ENCODE measurements at places on chromosomes 12 and 14. TPM values are rescaled to one million over a fixed set of nuclear protein-coding genes. Genes with fewer than 3 reads are reported as not detected.

DNA sequence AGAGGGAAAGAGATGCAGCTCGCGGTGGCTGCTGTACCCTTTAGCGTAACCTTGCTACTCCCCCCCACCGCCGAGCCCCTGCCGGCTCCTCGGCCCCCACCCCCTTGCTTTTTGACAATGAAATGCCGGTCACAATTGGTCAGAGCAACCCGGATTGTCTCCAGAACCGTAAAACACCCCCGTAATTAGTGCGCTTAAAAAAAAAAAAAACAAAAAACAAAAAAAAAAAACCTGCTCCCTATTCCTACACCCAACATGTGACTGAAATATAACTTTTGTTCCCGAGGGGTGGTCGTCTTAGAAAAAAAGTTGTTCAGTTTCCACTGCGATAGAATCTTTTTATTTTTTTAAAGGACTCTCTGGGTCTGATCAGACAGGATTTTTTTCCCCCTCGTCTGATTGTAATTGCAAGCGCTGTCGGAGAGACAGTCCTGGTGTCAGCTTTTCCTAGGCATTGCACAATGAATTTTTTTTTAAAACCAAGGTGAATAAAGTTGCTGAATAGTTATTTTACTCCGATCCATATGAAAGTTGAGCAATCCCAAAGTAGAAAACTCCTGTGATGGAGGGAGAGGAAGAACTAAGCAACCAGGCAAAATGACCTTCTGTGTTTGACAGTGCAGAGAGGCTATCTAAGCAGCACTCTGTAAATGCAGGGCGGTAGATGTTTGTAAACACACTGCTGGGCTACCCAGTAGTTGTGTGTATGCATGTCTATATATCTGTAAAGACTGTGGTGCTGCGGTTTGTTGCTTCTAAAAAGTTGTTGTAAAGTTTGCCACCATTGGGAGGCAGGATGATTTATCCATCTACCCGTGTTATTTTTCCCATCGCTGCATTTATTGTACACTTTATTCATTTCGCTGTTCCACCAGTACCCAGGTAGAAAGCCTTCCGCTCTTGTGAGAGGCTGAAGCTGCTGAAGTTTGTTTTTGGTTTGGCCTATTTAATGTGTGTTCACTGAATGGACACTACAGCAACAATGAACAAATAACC lies 1.1 kb downstream of the ETV6 start:
- DNase-seq: no peak

The ESPL1 gene
- 13.4 TPM for polyA plus RNA-seq

- DNase-seq: no peak
Measured at GRCh38 chr12:75571204-75571603, 59.8 kb upstream of the KRR1 start.

The FAM161B gene
- 14.1 TPM for polyA plus RNA-seq
